ENCODE measurements at places on chromosomes 11 and 22.

GRCh38 chr11:66321606-66322005, 4.8 kb upstream of the CD248 start:
- DNase-seq = no peak

GRCh38 chr11:108351468-108351867, 115.9 kb downstream of the C11orf65 start:
- no peak for DNase-seq

DNA sequence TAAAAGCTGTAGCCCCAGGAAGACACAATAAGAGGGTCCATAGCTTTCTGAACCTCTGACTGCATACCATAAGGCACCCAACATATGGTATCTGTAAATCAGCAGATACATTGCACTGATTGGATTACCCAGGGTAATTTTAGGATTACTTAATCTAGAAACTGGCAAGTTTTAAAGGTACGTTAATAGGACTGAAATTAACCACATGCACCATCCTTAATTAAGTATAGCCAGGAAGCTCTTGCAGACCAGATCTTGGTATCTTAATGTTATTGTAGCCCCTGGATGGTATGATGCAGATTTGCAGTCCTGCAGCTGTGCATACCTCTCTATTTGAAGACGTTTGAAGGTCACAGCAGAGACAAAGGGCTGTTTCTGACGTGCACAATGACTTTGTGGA, 72.8 kb downstream of the ARHGAP42 start:
- DNase-seq = no peak

DNA sequence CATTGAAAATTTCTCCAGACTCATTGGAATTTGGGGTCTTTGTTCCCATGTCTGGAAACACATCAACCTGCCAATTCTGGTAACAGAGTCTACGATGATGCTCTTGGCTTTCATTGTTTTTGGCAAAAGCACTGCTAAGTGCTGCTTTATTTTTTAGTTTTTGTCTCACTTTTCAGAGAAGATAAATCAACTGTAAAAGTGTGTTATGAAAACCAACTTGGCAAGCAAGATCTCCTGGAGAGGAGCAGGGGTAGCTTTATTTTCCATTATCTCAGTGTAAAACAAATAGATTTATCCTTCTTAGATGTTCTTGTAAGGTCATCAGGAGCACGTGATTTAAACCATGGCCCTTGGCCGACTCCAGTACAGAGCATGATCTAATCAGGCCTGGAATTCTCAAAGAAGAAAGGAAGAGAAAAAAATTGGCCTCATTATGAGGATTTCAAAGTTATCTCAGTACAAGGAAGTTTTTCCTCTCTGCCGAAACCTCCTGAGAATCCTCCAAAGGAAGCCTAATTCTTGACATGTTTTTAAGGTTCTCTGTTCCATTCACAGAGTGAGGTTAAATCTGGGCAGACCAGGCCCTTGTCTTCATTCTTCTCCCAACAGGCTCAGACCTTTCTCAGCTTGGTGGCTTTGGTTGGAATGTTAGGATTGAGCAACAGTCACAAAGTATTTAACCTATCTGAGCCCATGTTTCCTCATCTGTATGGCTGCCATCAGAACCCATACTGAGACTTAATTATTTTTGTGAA, 16.4 kb upstream of the PAMR1 start:
- peak; percentile 93 for DNase-seq

GRCh38 chr11:114366331-114367243, 33.7 kb downstream of the C11orf71 start:
- peak; percentile 97 for DNase-seq

- DNase-seq = peak; percentile 9
These were observed 52.0 kb downstream of the CADM1 start for GRCh38 chr11:115452241-115452640.

GRCh38 chr11:123518496-123519054, 88.5 kb downstream of the GRAMD1B start:
- DNase-seq = no peak

DNA sequence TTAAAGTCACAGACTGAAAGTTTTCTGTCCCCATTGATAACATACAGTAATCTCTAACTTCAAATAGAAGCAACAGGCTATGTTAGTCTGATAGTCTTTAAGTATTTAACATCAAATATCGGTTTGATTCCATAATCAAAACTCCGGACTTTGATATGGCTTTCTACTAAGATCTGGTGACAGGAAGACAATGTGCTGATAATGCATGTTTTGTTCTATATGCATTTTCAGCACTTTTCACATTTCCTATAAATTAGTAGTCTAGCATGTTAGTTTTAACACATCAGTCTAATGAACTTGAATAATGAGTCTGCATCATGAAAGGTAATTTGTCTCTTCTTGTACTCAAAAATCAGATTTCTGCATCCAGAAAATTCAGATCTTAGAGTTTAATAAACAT, 252.7 kb downstream of the SBF2 start:
- DNase-seq = no peak

DNA sequence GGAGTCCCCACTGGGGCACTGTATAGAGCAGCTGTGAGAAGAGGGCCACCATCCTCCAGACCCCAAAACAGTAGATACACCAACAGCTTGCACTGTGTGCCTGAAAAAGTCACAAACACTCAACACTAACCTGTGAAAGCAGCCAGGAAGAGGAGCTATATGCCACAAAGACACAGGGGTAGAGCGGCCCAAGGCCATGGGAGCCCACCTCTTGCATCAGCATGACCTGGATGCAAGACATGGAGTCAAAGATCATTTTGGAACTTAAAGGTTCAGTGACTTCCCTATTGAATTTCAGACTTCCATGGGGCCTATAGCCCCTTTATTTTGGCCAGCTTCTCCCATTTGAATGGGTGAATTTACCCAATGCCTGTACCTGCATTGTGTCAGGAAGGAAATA, 29.7 kb upstream of the CYB5R3 start:
- DNase-seq = no peak

DNA sequence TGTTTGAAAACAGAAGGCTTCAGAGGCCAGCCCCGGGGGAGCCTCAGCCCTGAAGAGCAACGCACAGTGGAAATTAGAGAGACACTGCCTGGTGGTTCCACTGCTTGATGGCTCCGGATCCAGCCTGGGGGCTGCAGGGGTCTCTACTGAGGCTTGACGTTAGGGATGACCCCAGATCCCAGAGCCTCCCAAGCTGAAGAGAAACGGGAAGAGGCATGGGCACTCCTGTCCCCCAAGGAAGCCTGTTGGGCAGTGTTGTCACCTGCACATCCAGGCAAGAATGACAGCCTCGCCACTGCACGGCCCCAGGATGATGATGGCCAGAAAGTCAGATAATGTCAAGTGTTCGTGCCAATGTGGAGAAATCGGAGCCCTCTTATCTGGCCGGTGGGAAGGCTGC, 56.8 kb upstream of the FGF3 start:
- no peak for DNase-seq

- peak; percentile 91 for DNase-seq
These were observed 1060.8 kb downstream of the OPCML start for GRCh38 chr11:132471466-132471865.
